ENCODE measurements at places on chromosomes 1 and 21.

DNA sequence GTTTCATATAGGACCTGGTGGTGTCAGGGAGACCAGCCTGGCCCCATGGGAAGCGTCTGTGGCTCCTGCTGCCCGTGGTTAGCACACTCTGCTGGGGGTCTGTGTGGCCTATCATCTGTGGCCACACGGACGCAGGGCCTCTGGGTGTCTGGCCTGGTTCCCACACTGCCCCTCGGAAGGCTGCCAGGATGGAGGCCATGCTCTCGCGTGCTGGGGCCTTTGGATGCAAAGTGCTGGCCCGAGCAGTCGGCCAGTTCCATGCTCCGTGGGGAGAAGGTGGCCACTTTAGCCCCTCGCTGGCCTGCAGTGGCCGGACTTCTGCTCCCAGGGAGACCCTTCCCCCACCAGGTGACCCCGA is 20.8 kb upstream of the LRRC3 start:
- DNase-seq, result no peak

- peak; percentile 73 for DNase-seq
These were observed 20.9 kb downstream of the S1PR1 start for GRCh38 chr1:101257500-101258325.

DNA sequence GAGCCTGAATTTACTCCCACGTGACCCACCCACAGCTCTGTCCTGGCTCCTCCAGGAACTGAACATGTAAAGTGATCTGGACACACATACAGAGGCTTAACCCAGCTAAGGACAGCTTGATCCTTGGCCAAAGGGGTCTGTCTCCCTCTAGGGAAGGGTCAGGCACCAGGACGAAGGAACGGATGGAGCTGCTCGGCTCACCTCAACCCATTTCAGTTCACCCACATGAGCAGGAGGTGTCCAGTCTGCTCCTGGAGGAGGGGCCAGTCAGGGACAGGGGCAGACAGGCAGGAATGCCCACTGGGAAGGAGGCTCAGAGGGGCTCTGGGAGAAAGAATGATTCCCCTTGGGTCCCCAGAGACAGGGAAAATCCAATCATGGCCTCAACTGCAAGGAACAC is 567.2 kb downstream of the PTPRU start:
- DNase-seq, result no peak

GRCh38 chr1:151915061-151915686 is 5.9 kb upstream of the THEM4 start:
- DNase-seq, result no peak

DNA sequence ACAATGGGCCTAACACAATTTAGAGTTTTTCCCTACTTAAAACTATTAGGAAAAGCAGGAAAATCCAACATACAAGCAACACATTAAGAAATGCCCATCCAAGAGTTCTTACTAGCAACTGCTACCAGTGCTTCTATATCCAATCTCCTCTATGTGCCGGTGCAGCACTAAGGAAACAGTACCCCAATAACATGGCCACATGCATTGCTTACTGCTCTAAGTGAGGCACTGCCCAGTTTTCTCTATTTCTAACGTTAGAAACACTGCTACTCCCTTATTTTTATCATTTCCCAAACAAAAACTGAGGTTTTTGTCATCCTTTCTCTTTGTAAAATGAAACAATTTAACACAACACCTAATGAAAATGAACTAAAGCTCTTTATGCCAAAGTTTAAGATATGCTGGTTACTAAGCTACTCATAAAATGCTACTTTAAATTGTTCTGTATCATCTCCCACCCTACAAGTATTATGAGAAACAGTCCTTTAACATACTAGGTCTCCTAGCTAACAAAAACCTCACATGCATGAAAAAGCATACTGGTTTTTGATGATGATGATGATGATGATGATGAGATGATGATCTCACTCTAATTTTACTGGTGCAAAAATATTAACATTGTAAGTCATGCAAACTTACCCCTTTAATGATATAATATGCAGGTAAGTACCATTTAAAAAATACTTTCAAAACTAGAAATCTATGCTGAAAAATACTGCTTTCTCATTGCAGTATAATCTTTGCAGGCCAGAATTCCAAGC is 90.7 kb upstream of the TTC39A start:
- no peak for DNase-seq

DNA sequence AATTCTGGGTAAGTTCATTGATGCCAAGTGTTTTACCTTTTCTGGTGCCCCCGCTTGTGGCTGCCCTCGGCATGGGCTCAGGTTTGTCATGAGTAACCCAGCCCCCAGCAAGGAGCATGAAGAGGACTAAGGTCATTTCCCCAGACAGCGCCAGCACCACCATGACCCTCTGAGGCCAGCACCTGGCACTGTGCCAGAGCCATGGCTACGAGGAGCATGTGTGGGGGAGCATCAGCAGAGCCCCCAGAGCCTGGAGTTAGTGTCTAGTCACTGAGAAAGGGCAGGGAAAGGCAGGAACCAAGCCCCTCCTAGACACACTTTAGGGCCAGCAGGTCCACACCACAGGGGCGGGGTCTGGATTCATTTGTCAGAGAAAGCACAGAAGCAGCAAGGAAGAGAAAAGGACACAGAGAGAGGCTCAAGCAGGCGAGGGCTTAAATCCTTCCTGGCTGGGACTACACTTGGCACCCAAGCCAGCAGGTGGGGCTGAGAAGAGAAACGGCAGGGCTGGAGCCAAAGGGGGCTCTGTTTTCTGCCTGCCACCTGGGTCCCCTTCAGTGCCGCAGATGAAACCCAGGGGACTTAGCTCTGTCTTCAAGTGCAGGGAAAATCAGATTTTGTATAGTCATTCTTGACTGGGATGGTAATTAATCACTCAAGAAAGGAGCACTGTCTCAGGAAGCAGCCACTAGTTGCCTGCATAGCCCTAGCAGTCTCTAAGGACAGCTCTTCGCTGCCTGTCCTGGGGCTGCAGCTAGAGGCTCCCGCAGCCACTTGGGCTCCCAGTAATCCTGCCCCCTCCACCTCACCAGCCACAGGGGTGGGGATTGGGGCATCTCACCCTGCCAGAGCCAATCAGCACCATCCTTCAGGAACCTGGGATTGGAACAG is 79.6 kb upstream of the ZC3H12A start:
- DNase-seq, result peak; percentile 28

DNA sequence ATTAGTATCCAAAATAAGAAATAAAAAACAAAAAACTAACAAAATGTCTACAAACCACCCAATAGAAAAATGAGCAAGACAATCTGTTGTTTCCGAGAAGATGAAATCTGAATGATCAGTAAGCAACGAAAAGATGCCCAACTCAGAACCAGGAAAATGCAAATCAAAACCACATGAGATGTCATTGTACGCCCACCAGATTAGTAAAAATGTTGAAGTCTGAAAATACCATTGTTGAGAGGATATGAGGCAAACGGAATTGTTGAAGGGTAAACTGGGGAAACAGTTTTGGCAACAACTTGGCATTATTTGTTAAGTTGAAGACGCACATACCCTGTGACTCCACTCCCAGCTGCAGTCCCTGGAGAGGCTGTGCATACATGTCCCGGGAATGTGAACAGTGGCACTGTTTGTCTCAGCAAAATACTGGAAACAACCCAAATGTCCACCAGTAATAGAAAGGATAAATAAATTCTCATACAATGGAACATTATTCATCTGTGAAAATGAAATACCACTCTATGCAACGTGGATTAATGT is 10.6 kb downstream of the ZBTB17 start:
- no peak for DNase-seq

DNA sequence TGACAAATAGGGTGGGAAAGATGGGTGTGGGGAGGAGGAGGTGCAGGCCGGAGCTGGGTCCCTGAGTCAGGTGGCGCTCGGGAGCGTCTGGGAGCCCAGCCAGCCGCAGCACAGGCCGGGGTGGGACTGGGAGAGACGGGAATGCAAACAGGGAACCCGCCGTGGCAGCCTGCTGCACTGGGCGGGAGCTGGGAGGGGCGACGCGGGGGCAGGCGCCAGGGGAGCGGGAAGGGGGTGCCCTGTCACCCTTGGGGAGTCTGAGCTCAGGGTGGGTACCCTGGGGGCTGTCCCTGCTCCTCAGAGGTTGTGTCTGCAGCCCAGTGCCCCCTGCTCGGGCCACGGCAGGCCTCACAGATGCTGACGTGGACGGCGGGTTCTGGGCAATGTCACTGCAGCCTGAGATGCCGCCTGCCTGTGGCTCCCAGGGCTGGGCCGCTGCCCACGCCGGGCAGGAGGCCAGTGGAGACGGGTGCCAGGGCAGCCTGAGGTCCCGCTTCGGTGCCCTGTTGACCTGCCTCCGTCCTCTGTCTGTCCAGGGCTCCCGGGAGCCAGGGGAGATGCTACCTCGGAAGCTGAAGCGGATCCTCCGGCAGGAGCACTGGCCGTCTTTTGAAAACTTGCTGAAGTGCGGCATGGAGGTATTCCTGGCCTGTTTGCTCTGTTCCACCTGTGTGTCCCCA is 16.6 kb upstream of the LRRC3 start:
- DNase-seq, result no peak

DNA sequence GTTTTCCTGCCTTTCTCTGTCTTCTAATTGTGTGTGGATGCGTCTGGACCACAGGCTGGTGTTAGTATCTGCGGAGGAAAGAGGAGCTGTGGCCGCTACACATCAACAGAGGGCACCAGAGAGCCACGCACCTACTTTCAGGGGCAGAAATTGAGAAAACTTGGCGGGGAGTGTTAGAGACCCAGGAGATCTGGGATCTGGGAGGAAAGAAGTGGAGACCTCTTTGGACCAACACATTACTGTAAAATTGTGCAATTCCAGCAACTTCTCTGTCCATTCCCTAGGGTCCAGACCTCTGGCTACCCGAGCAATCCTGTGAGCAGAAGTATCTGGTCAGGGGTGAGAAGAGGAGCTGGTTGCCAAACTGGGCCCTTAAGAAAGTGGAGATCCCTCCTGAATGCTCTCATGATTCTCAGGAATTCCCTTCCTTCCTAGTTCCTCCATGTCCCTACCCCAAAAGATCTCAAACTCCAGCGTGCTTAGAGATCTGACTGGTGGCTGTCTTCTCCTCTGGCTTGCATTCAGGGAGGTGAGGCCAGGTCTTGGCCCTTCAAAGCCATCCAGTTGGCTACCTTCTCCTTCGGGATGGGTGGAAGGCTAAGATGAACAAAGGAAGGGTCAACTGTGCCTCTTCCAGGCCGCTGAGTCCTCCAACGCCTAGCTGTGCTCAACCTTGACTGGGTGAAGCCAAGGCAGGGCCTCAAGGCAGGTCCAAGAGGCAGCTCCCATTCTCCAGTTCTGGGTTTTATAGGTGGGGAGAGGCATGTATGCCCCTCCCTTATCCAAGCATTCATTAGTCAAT is 1.2 kb upstream of the KIRREL1 start:
- DNase-seq, result peak; percentile 67

- DNase-seq, result no peak
These were observed 82.5 kb downstream of the NTPCR start for GRCh38 chr1:233032916-233033315.

- no peak for DNase-seq
These were observed 17.3 kb downstream of the TLR5 start for GRCh38 chr1:223125766-223126165.

DNA sequence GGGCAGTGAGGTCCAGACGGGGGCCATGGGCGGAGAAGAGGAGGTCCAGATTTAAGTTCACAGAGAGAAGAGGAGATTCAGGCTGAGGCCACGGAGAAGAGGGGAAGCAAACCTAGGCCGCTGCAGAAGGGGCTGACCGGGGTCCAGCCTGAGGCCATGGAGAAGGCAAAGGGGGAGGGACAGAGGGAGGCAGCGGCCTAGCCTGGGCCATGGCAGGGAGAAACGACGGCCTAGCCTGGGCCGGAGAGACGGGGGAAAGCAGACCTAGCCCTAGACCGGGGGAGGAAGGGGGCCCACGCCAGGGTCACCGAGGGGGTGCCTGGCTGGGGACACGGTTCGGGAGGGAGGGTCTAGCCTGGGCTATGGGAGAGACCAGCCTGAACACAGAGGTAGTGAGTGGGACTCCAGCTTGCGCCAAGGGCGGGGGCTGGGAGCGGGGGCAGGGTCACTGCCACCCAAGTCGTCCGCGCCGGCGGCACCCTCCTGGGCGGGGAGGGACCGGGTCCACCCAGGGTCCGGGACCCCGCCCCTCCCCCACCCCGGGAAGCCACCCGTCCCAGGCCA is 459 bp downstream of the CAPZB start:
- DNase-seq, result peak; percentile 45

DNA sequence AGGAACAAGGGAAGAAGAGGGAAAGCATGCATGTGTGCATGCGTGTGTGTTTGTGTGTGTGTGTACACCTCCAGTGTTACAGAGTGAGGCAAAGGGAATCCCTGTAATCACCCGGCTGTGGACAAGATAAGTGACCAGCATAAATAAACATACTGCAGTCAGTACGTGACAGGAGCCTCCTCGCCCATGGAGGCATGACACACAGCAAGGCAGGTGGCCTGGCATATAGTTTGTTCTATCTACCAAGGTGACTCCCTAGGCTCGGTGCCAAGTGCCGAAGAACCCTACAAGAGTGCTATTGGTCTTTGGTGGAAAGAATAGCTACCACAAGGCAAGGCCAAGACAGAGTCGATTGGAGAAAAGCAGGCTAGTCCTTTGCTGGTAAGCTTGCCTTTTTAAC is 31.7 kb upstream of the HEATR1 start:
- DNase-seq, result no peak

DNA sequence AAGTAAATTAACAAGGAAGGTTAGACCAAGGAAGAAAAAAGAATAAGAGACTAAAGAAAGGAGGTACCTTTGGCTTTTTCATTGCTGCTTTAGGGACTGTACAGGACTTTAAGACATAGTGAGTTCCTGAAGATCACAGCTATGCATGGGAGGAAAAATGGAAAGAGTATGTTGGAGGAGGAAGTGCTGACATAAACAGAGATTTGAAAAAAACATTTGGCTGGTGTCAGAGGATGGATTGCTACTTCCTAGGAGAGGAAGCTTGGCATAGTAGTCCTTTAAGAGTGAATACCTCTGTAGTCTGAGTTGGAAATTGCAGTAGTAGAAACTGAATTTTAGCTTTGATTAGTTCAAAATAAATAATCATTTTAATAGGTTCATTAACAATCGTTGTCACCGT is 398.4 kb downstream of the RYR2 start:
- DNase-seq, result no peak

GRCh38 chr1:242586360-242586680 is 61.8 kb upstream of the PLD5 start:
- DNase-seq, result no peak

GRCh38 chr1:172909606-172910326 is 141.0 kb downstream of the TNFSF18 start:
- DNase-seq, result peak; percentile 80

Data from Daoy (cell line).